ENCODE measurements at places on chromosomes 1 and 21.

GRCh38 chr1:14138687-14139086 lies 438.7 kb downstream of the PRDM2 start:
- DNase-seq = no peak

DNA sequence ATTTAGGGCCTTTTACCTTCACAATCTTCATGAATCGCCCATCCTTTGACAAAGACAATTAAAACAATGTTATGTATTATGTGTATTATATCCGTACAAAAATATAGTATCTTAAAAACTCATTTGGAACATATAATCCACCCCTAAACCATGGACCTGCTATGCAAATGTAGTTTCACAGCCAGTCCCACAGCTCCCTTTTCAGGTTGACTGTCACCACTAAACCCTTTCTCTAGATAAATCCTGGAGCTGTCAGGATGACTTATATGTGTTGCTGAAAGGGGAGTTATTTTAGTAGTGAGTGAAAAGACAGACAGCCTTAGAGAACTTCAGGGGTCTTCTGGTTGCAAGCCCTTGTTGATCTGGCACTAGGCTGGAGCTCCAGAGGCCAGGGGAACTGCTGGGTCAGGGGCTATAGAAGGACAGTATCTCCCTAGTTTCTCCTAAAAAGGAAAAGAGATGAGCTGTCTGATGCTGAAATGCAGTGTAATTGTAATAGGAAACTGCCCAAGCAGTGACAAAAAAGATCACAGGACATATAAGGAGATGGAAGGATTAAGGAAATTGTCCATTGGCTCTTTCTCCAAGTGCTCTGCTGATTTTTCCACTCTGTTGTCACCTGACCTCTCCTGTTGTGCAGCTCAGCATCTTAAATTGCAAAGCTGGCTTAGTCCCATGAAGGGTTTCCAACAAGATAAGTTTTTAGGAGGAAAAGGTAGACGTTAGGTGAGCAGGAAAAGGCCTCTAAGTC lies 127.7 kb downstream of the S1PR1 start:
- DNase-seq = no peak

DNA sequence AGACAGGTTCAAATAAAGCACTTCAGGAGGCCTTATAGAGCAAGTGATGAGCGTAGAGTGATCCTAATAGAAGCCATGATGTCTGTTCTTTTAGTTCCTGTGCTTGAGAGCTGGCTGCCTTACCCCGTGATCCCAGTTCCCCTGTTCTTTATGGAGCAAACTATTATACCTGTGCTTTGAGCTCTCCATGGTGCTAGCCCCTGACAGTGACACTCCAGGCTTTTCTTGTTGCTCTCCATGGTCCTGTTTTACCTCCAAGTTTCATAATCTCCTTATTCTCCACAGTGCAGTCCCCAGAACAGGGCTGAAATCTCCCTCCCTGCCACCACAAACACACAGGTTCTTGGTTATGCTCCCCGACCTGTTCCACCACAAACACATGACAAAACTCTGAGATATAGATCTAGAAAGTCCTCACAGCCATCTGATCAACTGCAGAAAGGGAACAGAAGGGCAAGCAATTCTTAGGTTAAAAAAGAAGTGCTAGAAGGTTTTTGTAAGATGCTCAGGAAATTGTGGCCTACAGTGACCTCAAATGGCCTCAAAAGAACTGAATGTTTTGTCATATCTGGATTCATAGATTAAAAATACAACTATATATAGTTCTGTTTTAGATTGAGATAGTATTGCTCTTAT lies 6.0 kb downstream of the CADM3 start:
- DNase-seq = no peak

DNA sequence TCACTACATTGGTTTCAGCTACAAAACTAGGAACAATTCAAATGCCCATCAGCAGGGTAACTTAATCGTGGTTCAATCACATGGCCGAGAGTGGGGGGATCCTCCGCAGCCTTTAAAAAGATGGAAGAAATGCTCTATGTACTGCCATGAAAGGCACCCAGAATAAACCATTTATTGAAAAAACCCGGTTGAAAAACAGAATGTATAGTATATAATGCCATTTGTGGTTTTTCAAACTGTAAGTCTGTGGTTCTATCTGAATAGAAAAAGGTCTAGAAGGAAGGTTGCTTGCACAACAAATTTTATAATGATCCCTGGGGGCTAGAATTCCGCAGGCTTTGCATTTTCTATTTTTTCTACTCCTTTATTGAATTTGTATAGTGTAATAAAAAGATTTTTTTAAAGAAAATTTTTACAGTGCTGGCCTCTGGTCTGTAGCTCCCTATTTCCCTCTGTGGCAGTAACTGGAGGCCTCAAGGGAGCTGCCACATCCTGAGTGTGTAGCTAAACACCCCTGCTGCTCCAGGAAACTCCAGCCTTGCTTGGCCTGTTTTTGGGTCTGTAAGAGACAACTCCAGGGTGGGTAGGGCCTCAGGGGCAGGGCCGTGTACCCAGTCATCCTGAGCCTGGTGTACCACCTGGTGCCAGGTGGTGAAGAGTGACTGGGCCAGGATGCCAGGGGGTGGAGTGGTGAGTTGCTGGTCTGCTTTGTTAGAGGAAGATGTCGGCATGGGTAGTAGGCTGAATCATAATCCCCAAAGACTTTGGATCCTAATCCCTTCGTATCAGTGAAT lies 51.5 kb upstream of the EPS8L3 start:
- no peak for DNase-seq

GRCh38 chr1:185936641-185937040 lies 202.4 kb downstream of the HMCN1 start:
- peak; percentile 33 for DNase-seq

DNA sequence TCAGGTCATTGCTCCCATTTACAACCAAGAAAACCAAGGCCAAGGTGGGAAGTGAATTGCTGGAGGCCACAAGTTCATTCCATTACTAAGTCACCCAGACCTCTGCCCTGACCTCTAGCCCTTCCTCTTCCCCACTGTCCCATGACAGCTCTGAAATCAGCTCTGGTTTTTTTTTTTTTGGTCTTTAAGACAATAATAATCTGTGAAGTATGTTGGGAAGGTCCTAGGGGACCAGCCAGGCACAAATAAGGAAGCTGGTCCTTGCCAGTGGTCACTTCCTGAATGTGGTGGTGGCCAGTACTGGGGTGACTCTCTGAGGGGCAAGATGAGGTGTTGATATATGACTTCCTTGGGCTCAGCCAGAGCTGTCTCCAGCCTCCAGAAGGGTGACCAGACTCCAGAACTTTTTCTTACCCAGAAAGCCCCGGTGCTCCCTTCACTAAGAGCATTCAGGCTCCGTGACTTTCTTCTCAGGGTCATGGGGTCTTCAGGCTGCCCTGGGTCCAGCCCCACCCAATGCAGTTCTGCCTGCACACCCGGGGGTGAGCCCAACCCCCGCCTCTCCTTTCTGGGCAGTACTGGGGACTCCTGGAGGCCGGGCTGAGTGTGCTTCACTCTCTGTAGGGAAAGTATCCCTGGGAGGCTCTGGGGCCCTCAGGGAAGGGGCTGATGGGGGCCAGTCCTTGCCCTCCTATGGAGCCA lies 159.6 kb downstream of the PTPRU start:
- DNase-seq = no peak

GRCh38 chr1:25255706-25256577 lies 8.7 kb upstream of the RSRP1 start:
- no peak for DNase-seq

DNA sequence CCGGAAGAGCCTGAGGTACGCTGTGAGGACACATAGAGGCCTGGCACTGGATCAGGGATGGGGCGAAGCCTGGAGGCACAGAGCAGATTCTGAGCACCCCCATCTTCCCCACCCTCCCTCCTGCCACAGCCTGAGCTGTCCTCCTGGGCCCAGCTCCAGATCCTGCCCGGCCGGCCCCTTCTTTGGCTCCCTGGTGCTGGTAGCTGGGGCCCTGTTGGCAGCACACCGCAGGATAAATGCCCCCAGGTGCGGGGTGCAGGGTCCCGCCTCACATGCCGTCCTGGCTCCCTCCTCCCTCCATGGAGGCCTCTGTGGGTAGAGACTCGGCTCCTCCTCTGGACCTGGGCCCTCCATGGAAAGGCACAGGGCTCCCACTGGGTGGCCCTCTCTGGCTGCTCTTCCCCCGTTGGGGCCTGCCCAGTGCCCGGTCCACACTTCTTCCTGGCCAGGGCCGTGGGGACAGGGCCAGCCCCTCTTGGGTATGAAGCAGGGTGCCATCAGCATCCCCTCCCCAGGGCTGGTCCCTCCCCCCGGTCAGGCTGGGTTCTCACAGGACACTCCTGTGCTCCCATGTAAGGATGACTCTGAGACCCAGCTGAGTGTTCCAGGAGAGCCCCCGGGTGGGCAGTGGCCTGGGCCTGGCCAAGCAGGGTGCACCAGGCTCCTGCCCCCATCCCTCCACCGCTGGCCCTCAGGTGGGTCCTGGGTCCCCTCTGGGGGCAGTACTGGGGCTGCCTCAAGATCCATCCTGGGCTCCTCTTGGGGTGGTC lies 1.1 kb upstream of the OBSCN start:
- DNase-seq = no peak

- no peak for DNase-seq
Measured at GRCh38 chr1:97038410-97038809, 316.8 kb downstream of the PTBP2 start.

GRCh38 chr1:158212320-158212719 lies 31.6 kb downstream of the CD1D start:
- DNase-seq = no peak

DNA sequence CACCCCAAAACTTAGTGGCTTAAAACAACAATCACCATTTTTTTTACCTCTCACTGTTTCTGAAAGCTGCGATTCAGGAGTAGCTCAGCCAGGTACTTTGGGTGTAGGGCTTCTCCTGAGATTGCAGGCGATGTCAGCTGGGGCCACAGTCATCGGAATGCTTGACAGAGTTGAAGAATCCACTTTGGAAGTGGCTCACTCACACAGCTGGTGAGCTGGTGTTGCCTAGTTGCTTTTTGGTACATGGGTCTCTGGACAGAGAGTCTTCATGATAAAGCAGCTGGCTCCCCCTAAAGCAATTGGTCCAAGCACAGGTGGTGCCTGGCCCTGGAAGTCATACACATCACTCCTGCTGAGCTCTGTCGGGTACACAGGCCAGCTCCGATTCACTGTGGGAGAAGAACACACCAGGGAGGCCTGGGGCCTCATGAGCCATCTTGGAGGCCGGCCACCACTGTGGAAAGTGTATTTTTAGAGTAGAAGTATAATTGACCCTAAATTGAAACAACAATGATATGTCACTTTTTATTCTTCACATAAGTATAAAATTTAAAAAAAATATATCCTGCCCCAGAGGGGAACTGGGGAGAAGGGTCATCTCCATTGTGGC lies 75.2 kb upstream of the GALNT2 start:
- DNase-seq = no peak

Measured in NCI-H1105 treated with DMSO at 0.1 percent for 48 hours (cell line).